Activated T-cell treated with anti-CD3 and anti-CD28 coated beads for 24 hours (primary cell): ENCODE measurements at places on chromosomes 3 and 15.

DNA sequence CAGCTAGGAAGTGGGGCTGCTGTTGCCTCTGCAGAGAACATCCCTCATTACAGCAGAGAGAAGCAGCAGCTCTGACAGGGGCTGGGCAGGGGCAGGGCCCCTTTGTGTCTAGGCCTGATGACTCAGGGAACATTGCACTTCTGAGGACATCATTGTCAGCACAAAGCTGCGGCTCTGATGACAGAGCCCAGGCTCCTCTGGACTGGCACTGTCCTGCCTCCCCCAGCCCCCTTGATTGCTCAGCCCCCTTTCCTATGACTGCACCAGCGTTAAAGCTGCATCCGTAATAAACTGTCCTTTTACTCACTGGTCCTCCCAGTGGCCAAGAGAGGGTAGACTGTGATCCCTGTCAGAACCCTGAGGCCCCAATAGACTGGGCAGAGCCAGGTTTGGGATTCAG, 18.3 kb downstream of the TRH start:
- DNase-seq, result no peak

DNA sequence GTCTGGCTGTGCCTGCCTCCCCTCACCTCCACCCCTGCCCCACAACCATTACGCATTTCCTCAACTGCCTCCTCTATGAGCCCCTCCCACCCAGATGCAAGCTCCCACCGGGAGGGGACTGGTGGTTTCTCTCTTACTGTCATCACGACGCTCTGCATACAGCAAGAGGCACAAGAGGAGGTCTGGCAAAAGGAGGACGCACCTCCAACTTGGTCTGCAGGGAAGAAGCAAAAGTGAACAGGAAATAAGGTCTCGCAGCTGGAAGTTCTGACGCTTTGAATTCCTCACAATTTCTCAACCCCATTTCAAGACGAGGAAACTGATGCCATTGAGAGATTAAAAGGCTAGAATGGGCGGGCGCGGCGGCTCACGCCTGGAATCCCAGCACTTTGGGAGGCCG, 42.3 kb upstream of the MUC4 start:
- DNase-seq, result no peak

DNA sequence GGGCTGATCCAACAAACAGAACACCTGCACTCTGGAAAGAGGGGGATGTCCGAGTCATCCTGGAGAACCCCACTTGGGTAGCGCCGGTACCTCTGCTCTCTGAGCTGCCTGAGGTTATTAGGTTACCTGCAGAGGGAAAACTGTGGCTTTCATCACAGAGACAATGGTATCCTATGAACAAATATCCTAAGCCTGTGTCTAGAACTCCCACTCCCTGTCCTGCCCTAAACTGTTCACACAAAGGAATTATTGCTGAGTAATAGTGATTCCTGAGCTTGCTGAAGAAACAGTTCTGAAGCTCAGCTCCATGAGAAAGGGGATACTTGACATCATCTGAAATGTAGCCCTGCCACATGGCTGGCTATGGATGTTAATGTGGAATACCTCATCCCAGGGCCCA, 31.9 kb upstream of the WNT5A start:
- DNase-seq, result no peak

DNA sequence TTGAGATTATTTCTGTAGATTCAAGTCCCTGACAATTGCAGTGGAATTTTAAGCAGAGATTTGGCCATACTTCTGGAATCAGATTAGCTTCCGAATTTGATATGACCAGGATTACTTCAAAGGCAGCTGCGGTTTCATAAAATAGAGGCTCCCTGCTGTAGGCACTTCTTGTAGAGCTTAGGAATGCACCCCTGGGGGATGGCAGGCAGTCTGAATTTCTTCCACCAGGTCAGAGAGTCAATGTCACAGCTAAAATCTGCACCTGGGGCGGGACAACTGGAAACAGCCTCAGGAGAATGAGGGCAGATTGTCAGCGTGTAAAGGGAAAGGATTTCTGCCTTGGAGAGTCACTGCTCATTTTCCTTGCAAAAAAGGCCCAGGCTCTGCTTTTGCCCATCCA, 182.6 kb downstream of the ARRDC4 start:
- DNase-seq, result no peak

DNA sequence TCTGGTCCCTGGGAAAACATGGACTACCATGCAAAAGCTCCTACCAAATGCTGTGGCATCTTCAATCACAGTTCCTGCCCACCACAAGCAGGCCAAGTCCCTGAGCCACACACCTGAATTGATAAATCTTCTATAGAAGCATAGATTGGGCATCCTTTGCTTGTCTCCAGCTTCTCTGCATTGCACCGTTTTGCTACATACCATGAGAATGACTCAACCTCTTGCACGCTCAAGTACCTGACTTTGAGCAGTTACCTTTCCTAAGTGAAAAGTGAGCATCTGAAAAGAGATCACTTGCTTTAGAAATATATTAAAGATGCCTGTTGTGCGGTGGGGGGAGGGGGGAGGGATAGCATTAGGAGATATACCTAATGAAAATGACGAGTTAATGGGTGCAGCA, 31.3 kb downstream of the GATM start:
- DNase-seq, result no peak

GRCh38 chr3:108329947-108330346, 33.6 kb downstream of the HHLA2 start:
- no peak for DNase-seq

DNA sequence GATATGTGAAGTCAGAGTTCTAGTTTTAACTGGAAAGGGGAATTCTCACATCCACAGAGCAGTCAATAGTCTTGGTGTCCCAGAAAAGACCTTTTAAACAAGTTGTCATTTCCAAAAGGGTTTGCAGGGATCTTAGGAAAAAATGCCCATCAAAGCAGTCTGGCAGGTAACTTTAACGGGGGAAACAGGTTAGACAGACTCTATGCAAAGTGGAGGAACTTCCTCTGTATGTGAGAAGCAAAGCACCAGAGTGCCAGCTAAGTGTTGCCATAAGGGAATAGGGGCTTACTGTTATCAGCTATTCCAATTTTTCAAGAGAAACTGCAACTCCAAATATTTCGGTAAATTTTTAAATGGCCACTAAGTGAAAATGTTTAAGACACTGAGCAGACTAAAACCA, 307.9 kb upstream of the MDFIC2 start:
- no peak for DNase-seq

DNA sequence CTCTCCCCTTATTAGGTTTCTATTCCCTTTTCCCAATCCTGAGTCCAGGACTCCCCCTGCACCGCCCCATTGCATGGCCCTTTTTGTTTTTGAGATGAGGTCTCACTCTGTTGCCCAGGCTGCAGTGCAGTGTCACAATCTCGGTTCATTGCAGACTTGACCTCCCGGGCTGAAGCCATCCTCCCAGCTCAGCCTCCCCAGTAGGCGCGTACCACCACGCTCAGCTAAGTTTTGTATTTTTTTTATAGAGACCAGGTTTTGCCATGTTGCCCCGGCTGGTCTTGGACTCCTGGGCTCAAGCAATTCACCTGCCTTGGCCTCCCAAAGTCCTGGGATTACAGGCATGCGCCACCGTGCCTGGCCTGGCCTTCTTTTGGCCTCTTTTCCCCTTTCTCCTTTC, 29.3 kb downstream of the PDIA5 start:
- DNase-seq, result no peak

GRCh38 chr3:34202975-34203374, 404.5 kb downstream of the PDCD6IP start:
- no peak for DNase-seq

GRCh38 chr15:67216859-67217258, 37.6 kb downstream of the AAGAB start:
- DNase-seq, result no peak

DNA sequence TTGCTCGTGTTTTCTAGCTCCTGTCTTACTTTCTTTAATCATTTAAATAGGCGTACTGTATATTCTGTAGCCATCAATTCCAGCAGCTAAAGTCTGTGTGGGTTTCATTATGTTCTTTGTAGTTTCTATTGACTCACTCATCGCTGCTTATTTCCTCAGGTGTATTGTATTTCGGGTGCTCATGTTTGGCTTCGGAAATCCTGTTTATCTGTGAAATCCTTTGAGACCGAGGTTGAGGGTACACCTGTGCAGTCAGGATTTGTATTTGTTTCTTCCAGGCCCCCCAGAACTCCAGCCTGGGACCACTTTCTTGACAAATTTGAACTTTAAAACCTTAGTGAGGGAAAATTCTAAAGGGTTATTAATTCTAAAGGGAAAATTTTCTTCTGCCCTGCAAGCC, 2.0 kb upstream of the PAK2 start:
- no peak for DNase-seq

GRCh38 chr3:170128259-170128976, 53.1 kb downstream of the PHC3 start:
- no peak for DNase-seq

GRCh38 chr3:136196064-136196400, at the start of gene MSL2:
Gene MSL2 (minus strand): TSS chr3:136196335. CDS start chr3:136195113, 1,222 bp downstream.
- no peak for DNase-seq

DNA sequence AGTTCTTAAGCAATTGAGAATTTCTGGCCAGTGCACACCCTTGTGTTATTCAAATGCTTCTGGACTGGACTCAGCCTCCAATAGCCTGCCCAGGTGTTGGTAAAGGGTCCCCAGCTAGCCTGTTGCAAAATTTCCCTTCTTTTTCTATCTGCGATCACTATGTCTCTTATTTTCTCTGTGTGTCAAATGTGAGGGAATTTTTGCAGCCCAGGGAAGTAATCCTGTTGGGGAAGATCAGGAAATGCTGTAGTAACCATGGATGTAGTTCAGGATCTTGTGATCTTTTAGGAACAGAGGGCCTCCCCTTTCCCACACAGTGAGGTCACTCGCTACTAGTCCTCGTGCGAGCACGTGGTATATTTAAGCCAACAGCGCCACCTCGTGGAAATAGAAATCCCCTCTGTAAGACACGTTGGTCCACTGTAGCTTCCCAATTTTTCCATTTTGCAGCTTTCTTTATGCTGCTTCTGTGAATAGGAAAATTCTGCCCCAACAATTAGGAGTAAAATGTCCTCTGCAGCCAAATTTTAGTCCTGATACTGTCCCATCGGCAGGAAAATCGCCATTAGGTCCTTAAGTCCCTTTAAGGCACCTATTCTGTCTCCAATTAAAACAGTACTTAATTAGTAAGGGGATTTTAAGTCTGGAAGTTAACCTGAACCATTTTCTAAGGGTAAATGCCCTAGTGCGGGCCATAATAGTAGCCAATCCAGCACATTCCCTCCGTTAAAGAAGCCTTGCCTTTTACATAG, 4.0 kb upstream of the SMCO1 start:
- DNase-seq, result peak; percentile 38

DNA sequence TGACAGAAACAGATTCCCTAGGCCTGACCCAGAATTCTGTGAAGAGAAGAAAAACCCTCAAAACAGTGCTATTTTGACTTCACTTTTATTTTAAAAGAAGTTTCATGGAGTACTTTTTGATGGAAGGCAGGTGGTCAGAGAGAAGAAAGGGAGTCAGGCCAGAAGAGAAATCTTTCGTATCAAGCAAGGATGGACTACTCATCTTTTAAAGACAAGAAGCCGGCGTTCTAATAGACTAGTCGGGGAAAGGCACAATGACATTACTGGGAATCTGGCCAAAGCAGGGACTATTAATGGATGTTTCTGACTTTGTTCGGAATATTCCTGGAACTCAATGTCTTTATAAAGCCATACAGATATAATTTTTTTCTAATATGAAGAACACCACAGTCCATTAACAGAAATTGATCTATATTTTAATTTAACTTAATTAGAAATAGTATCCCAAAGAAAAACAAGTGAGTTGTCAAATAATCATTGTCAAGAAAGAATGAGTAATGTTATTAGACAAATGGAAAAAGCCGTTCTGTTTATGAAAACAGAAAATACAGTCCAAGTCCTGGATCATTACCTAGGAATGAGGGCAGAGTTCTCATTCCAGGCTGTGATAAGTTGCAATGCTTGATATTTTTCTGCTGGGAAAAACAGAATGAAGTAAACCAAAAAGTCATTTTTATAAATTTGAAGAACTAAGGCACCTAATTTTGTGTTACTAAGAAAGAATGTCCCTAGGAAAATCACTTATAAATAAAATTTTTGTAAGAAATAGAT, 23.7 kb upstream of the PCOLCE2 start:
- no peak for DNase-seq

DNA sequence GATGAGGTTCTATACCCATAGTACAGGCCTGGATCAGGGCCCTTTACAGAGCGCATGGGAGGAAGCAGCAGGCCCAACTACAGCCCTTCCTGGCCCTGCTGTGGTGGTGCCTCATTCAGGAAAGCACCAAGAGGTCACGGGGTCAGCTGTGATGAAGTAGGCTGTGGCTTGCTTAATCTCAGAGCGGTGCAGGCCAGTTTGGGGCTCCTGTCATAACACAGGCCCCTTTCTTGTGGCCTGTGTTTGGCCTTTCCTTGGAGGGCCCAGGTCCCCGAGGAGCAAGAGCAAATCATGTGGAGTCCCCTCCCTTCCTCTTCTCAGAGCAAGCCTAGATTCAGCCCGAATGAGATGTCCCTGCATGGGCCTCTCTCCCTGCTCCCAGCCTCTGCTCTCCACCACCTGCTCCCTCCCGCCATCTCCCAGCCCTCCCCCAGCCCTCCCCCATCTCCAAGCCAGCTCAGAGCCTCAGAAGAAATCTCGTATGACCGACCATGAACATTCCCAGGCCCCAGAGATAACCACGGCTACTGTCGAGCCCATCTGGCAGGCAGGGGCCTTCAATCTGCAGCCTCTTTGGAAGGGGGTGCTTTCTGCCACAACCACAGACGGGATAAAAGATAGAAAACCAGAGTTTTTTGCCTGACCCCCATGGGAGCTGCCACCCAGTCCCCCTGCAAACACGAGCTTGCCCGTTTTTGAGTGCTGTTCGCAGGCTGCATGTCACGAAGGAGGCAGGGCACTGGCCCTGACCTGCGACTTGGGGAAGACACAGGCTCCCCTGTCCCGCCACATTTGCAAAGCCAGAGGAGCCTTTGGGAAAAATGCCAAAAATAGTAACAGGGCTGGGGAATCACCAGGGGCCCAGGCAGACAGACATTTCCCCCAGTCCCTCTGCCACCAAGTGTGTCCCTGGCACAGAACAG, 32.3 kb upstream of the DUSP7 start:
- no peak for DNase-seq

DNA sequence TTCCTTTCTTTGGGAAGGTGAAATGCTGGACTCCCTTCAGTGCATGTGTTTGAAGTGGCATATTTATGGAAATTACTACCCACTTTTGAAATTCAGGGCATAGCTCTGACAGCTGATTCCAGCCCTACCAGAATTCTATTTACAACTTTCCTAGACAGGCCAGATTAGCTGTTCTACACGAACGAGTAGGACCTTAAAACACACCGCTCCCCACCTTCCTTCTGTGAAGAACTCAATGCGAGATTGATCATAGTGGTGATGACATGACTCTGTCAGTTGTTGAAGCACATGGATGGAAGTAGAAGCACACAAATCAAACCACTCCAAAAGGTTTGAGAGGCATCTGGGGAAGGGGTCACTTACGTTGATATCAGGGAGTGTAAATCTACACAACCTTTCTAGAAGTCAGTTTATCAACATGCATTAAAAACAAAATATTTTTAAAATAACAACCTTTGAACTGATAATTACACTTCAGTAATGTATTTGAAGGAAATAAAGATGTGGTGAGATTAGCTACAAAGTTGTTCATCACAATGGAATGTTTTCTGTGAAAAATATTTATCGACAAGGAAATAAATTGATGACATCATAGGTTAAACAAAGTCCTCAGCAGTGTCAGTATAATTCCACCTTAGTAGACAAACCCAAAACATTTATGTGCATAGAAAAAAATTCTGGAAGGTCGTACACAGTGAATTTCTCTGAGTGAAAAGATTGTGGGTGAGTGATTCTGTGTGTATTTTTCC, 29.8 kb downstream of the RARB start:
- no peak for DNase-seq

GRCh38 chr3:151724576-151725562, 8.9 kb upstream of the AADACL2 start:
- DNase-seq, result no peak

GRCh38 chr3:143163562-143164100, 44.1 kb downstream of the CHST2 start:
- no peak for DNase-seq

GRCh38 chr15:75153565-75154276, 48.0 kb upstream of the C15orf39 start:
- DNase-seq, result no peak
